CD4-positive, alpha-beta T cell treated with Interleukin-15 for 1 hour (primary cell): ENCODE measurements at places on chromosomes 5 and 9.

GRCh38 chr5:21823588-21823987, 1029.6 kb downstream of the CDH12 start:
- no peak for DNase-seq

GRCh38 chr9:27414220-27414761, 109.8 kb upstream of the IFNK start:
- DNase-seq: no peak

GRCh38 chr9:113934829-113935676, 58.9 kb downstream of the ZNF618 start:
- DNase-seq: no peak

GRCh38 chr5:174642816-174643405, 81.5 kb upstream of the MSX2 start:
- no peak for DNase-seq

- no peak for DNase-seq
Observed at GRCh38 chr5:124297826-124298225, 448.6 kb downstream of the ZNF608 start.

- DNase-seq: no peak
Observed at GRCh38 chr5:179768326-179769085, 25.3 kb upstream of the LTC4S start.

GRCh38 chr5:39870137-39870536, 445.4 kb upstream of the DAB2 start:
- no peak for DNase-seq

DNA sequence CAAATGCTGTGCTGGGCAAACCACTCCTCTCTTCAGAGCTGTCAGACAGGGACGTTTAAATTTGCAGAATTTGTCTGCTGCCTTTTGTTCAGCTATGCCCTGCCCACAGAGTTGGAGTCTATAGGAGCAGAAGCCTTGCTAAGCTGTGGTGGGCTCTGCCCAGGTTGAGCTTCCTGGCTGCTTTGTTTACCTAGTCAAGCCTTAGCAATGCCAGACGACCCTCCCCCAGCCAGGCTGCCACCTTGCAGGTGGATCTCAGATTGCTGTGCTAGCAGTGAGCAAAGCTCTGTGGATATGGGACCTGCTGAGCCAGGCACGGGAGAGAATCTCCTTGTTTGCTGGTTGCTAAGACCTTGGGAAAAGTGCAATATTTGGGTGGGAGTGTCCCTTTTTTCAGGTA, 314.9 kb downstream of the NNT start:
- DNase-seq: no peak

GRCh38 chr9:33751536-33752129, 43.7 kb upstream of the PRSS3 start:
- DNase-seq: no peak

DNA sequence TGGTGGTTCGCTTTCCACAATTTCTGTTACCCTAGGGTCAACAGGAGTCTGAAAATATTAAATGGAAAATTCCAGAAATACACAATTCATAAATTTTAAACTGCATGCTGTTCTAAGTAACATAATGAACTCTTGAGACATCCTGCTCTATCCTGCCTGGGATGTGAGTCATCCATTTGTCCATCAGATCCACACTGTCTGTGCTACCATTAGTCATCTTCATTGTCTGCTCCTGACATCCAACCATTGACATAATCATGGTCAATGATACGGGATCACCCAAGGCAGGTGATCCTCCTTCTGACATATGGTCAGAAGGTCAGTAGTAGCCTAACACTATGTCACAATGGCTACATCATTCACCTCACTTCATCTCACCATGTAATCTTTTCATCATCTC, 276.7 kb upstream of the KIF2A start:
- no peak for DNase-seq

DNA sequence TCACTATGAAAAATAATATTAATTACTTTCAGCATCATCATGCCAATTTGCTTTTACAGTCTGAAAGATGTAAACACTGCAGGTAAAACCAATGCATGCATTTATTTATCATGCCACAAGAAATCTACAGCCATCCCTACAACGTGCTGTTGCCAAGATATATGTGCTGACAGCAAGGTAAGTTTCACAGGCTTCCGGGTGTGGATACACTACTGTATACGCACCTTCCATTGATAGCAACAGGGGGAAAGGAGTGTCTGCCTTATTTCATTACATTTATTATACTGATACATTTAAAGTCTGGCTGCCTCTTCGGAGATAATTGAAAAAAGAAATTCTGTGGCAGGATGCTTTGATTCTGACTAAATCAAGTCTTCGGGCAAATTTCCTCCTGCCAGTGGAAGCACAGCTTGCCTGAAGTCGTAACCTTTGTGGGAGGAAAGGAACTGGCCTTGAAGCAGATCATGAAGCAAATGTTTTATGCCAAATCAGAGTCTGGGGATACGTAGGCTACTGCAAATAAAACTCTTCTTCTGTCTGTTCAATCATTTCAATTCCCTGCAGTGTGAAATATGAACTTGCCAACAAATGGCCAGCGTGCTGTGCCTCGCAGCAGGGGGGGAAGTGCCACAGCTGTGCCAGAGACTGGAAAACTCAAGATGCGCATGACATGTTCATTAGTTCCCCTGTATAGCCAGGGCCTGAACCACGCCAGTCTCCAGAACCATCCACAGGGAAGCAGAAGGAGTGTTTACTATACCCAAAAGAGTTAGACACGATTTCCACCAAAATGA, 268.1 kb downstream of the EFNA5 start:
- DNase-seq: no peak

DNA sequence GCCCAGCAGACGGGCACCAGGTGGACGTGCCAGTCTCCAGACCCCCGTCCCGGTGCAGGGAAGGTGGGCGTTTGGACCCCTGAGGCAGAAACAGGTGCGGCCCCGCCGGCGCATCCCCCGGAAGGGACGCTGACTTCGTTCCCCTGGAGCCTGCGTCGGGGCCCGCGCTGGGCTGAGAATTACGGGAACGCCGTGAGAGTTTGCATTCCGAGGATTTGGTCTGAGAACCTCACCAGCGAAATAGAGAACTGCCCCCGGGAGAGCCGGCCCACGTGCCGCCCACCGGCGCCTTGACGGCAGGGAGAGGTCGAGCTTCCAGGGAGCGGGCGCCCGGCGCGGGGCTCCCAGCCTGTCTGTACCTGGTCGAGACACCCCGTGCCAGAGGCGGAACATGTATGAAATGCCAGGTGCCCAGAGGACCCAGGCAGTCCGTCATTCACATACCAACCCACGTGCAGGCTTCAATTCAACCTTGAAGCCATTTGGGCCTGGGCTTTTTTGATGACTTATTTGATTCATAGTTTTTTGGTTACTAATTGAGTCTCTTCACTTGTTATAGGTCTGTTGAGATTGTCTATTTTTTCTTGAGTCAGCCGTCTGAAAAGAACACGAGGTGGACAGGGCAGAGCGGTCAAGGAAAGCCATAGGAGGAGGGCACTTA, 877 bp upstream of the CAMSAP1 start:
- DNase-seq: no peak

DNA sequence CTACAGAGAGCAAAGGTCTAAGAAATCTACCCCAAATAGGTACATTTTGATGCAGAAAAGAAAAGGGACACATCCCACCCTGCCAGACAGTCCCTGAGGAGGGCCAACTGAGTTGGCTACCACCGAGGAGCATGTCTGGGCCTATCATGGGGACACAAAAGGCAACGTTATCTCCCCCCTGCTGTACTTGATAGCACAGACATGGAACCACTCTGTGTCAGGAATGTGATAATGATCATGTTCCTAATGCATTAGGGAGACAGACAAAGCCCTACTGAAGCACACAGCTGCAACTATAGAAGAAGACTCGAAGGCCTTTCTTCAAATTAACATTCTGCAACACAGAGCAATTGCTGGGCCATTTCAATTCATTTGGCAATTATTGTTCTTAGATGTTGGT, 84.5 kb downstream of the ENC1 start:
- DNase-seq: no peak

DNA sequence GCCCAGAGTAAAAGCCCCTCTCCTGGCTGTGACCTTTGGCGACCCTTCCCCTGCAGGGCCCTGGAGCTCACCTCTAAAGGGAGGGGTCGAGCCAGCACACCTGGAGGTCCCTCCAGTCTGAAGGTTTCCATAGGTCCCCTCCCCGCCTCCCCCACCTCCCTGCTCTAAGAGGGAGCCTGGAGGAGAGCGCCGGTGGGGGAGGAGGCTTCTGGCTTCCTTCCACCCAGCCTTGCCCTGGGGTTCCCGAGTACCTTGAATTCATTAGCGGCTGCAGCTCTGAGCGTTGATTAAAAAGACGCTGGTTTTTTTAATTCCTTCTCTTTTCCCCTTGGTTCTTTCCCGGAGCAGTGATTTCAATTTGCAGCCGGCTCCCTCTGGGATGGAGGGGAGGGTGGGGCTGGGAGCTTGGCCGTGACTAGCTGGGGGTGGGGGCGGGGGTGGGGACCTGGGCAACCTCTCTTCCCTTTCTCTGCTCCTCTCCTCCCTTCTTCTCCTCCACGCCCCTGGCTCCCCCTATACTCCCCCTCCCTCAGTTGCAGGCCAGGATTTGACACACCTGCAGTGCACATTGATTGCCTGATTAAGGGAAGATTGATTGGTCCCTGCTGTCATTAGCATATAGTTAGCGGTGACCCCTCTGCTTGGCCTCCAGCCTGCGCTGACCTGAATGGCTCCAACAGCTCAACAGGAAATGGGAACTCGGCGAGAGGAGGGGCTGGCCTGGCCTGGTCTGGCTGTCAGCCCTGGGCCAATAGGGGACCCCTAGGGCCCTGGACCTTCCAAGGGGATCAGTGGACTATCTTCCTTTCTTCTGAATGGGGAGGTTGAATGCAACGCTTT, 67.5 kb upstream of the RAPGEF1 start:
- no peak for DNase-seq

- no peak for DNase-seq
Observed at GRCh38 chr5:34001241-34001841, 6.5 kb downstream of the AMACR start.

GRCh38 chr5:138461343-138462125, 3.7 kb upstream of the EGR1 start:
- no peak for DNase-seq

DNA sequence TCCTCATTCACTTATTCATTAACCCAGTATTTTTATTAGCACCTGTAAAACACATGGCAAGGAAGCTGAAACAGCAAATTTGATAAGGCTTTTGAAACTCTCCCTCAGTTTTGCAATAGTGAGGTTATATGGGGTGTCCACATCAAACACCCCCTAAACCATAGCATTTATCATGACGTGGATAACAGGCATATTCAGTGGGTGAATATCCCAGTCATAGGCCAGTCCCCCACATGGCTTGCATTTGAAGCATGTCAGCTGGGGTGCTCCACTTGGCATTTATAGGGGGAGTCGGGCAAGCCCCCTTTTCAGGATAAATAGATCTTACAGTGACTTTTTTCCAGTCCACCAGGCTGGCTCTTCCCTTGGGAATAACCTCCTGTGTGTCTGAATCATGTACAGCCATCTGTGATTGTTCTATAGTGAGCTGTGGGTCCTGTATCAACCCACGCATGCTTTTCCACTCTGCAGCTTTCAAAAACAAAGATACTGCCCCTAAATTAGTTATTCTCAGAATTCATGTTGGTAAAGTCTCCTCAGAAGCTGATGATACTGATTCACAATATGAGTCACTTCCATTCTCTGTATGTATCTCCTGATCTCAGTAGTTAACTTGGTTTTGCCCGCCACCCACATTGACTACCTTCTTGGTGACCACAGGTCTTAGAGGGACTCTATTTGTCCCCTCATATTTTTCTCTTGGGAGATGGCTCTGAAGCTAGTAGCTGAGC, 84.4 kb upstream of the SPIN1 start:
- no peak for DNase-seq

DNA sequence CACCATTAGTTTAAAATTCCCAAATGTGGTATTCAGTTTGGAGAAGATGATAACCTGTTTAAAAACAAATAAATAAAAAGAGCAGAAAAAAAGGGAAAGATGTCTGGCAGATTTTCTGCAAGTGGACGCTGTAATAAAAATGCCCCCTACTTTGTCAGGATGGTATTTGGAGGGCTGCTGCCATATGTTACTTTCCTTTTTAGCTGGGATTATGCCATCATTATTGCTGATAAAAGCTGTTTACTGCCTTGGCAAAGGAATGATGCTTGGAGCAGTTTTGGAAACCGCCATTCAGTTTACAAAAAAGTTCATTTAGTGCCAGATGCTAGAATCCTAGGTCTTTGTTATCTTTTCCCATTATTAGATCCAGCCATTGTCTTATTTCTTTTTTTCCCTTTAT, 104.8 kb downstream of the PBX3 start:
- DNase-seq: no peak

DNA sequence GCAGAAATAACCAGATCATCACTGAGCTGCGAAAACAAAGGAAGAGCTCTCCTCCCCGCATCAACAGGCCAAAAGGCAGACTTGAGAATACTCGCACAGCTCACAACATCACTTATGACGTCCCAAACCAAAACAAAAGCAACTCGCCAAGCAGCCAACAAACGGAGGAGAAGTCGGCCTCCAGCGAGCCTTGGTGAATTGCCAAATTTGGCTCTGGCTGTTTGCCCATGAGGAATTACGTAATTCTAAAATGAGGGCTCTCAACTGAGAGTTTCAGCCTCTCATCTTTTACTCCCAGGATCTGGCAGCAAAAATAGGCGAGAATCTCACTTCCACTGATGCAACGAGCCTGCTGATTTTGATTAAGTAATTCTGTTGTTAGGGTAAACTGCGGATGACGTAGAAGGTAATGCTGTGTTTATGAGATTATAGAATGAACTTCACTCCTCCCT, 51.7 kb upstream of the SEMA6A start:
- no peak for DNase-seq

DNA sequence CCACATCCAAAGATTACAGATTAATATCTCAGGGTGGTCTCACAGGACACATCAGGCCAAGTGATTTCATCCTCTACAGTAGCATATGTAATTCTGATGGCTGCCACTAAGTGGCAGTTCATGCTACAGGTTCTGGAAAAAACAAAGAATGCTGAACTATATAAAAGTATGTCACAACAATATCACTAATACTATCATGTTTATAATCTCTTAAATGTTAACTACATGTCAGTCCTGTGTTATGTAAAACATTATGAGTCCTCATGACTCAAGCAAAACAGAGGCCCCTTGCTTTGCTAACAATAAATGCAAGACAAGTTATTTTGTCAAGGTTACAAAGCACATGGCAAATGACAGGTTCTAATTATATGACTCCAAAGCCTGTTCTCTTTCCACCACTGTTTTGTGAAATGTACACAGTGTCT, 233.2 kb downstream of the FBXL17 start:
- no peak for DNase-seq

DNA sequence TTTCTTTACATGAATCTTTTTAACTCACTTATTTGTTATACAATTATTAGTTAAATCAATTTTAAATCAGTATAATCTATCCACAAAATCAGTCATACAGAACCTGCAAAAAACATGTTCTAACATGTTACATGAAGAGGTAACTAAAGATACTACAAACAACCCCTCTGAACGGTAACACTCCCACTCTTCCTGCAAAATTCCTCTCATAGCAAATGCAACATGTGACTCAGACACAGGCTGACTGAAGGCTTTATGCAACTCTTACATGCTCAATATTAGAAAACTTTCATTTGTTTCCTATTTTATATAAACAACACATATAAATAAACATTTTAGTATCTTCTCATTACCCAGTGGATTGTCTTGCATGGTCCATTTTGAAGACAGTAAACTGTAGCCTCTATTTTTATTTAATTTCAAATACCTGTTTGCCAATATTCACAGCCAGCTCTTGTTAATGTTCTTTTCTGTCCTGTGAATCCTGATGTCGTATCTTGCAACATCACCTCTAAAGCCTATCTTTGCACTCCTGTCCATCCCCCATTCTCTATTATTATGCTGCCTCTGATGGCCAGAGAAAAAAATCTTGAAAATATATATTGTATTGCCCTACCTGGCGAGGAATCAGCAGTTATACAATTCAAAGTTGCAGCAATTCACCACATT, 100.5 kb upstream of the CCDC152 start:
- DNase-seq: no peak

- DNase-seq: no peak
Observed at GRCh38 chr5:80482578-80482977, 5.3 kb upstream of the FAM151B start.
